ENCODE measurements at places on chromosomes 13 and 19.

DNA sequence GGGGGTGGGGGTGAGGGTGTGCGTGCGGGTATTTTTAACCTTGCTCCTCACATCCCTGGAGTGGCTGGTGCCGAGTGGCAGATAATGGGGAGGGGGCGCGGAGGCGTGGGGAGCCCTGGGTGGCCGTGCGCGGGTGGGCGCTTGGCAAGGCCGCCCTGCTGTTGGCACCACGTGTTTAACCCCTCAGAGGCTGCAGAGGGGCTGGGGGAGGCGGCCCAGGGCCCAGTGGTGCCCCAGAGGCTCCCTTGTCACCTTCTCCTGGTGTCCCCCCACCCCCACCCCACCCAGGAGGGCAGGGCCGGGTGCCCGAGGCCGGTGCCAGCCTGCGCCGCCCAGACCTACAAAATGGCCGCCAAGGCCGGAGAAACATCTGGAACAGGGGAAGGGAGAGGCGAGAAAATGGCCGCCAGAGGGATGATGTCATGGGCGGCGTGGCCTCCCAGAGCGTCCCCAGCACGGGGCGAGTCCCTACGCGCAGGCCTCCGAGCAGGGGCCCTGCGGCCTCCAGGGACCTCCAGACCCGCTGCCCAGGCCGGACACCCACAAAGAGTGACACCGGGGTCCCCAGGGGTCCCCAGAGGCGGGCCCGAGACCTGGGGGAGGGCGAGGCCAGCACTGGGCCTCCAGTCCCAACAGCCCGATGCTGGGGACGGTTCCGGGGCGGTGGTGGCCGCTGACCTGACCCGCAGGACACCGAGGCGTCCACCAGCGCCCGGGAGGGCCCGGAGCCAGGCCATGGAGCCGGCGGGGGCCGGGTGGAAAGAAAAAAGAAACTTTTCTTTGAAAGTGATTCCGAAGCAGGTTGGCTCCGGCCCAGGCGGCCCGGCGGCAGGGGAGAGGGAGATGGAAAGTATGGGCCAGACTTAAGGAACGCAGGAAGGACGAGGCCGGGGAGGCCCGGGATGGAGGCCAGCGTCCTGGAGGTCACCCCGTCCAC, 38.2 kb downstream of the NFIC start:
- no peak for DNase-seq

DNA sequence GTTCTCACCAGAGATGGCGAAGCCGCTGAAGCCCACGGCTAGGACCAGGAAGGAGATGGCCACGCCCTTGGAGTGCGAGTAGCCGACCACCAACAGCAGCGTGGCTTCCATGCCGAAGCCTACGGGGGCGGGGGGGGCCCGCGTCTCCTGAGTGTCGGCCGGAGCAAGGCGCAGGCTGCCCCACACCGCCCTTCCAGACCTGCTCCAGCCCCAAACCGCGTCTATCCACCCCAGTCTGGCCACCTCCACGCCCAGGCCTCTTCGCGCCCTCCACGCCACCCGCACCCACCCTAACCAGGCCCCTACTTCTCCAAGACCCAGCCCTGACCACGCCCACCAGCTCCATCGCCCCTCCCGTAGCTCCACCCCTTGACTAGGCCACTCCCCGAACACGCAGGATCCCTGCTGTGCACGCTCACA, 6.2 kb downstream of the GFY start:
- DNase-seq = peak; percentile 59

DNA sequence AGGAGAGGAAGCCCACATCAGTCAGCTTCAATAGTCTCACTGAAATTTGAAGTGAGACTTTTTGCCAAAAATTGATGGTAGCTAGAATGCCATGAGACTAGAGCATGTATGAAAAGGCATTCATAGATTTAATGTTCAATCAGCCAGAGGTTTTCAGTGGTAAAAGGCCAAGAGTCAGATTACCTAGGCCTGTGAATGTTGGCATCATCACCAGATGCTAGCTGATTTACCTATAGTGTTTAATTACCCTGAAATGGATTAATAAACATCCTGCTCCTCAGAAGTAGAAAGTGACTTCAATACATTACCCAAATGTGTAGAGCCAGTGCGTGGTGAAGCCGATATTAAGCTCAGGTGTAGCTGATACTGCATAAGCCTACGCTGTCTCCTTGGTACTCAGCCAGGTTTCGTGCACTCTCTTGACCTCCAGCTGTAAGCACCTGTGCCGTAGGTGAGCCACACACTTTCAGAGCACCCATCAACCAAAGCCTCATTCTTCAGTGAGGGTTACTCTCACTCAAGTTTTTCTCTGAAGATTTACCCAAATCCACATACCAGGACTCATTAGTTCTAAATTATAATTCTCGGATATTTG, 1140.3 kb upstream of the SLC10A2 start:
- DNase-seq = no peak

GRCh38 chr13:108657519-108657918, 28.1 kb downstream of the MYO16 start:
- no peak for DNase-seq

- no peak for DNase-seq
Measured at GRCh38 chr13:103671547-103671946, 605.3 kb upstream of the SLC10A2 start.
